ENCODE measurements at places on chromosomes 5 and 9.

GRCh38 chr9:111527347-111527746, 2.4 kb downstream of the ZNF483 start:
- no peak for DNase-seq

DNA sequence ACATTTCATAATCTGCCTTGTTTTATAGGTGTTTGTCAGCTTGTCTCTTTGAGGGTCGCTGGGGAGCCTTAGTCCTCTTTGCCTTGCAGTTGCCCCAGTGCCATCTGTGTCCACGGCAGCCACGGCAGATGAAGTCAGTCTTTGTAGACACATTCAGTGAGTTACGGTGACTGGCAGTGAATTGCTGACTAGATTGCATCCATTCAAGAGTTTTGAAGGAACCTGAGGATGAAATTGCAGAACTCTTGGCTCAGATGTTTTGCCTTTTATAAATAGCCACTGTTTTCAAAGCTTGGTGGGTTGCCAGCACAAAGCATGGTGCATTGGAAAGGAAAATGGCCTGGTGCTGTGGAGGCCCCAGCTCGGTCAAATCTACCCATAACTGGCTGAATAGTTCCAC, 125.6 kb downstream of the TRIO start:
- no peak for DNase-seq

DNA sequence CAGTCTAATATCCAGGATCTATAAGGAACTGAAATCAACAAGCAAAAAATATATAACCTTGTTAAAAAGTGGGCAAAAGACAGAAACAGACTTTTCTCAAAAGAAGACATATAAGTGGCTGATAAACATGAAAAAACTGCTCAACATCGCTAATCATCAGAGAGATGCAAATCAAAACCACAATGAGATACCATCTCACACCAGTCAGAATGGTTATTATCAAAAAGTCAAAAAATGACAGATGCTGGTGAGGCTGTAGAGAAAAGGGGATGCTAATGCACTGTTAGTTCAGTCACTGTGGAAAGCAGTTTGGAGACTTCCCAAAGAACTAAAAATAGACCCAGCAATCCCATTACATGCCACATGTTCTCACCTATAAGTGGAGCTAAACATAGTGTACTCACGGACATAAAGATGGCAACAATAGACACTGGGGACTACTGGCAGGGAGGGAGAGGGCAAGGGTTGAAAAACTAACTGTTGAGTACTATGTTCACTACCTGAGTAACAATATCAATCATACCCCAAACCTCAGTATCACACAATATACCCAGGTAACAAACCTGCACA, 11.7 kb upstream of the TSSK1B start:
- no peak for DNase-seq

GRCh38 chr5:174572591-174572990, 151.8 kb upstream of the MSX2 start:
- DNase-seq, result no peak

DNA sequence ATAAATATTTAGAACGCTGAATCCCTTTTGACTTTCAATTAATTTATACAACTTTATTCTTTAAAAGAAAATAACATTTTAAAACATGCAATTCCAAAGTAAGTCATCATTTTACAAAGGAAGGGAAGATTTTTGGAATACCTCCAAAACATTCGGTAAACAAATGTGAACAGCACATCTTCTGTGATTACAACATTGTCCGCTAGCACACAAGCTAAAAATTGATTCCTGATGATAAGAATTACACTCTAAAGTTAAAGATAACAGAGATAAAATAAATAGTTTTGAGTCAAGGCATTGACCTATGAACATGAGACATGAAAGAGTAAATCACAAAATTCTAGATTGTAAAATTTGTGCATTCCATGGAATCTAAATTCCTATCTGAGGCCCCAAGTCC, 56.2 kb upstream of the TRAF1 start:
- no peak for DNase-seq

DNA sequence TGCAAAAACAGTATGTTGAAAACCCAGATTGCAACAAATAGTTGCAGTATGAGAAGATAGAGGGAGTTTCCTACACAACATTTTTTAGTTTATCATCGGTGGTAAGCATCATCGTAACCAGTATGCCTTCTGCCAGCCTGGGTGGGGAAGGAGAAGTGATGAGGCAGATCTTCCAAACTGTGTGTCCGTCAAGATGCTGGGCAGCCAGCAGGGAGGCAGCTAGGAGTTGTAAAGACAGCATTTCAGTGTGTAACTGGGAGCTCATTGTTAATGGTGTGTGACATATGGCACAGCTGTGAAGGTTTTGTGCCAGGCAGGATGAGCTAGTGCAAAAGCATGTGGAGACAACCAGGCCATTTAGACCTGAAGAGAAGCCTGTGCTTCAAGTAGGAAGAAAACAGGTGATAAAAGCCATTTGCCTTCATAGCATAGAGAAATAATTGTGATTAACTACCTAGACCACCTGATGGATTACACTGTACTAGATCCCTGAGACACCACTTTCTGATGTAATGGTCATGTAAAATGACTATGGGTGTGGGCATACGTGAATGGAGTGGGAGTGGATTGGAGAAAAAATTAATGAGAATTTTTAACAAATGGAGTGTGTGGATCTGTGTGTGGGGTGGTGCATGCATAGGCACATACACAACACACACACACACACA, 347.0 kb upstream of the ADAMTSL1 start:
- DNase-seq, result no peak

- DNase-seq, result no peak
Observed at GRCh38 chr5:146682899-146683532, 167.0 kb upstream of the GPR151 start.

GRCh38 chr9:76650692-76651091, 113.5 kb upstream of the PCA3 start:
- DNase-seq, result no peak

GRCh38 chr5:175162036-175162435, 281.9 kb downstream of the DRD1 start:
- DNase-seq, result no peak

- no peak for DNase-seq
Observed at GRCh38 chr5:174535669-174536068, 188.7 kb upstream of the MSX2 start.

GRCh38 chr5:137706841-137707240, 29.0 kb downstream of the KLHL3 start:
- no peak for DNase-seq

DNA sequence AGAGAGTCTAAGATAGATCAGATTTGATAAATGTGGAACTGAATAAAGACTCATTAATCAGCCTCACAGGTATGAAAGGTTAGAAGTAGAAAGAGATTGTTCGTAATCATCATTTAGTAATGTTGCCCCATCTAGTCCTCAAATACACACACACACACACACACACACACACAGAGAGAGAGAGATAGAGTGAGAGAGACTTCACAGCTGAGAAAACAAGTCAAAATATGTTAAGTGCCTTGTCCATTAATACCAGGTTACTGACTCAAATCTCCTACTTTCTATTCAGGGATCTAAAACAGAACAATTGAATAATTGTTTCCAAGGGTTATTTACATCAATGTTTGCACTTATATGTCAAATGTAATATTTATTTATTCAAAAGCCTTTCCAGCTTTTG, 284.6 kb downstream of the MRPS30 start:
- no peak for DNase-seq

DNA sequence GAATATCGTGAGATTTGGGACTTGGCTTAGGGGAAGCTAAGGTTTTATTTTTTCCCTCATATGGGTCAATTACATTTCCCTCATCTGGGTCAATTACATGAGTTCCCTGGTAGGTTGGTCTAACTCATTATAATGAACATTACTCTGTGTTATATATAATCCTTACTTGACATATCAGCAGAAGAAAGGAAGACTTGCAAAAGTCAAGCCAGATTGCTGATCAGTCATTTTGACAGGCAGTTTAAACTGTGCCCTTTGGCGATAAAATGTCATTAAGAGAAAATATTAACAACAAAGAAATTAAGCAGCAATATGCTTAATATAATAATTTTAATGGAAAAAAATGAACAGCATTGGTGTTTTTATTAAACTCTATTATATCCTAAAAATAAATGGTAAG, 23.1 kb upstream of the TRPM3 start:
- DNase-seq, result no peak

DNA sequence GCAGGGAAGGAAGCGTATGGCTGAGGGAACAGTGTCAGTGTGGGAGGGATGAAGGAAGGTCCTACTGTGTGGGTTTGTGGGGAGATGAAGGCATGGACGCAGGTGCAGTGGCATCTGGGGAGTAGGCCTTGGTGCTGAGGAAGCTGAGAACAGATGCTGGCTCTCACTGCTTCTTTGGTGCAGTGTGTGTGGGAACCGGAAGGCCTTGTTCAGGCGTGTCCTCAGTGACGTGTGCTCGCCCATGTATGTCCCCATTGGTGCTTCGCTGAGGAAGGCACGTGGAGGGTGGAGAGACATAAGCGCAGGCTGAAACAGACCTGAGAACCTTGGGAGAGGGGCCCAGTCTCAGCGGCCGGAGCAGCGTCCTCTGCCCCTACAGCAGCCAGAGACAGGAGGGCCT, 18.7 kb downstream of the ADAMTS13 start:
- DNase-seq, result no peak

- no peak for DNase-seq
Observed at GRCh38 chr5:124456249-124456648, 290.2 kb downstream of the ZNF608 start.

- DNase-seq, result no peak
Observed at GRCh38 chr9:18568973-18569372, 95.0 kb downstream of the ADAMTSL1 start.

GRCh38 chr9:101739311-101739710, 864 bp upstream of the GRIN3A start:
- DNase-seq, result no peak

GRCh38 chr5:35371951-35372426, 141.7 kb upstream of the PRLR start:
- no peak for DNase-seq

GRCh38 chr5:448766-449090, 5.8 kb downstream of the EXOC3 start:
- no peak for DNase-seq

DNA sequence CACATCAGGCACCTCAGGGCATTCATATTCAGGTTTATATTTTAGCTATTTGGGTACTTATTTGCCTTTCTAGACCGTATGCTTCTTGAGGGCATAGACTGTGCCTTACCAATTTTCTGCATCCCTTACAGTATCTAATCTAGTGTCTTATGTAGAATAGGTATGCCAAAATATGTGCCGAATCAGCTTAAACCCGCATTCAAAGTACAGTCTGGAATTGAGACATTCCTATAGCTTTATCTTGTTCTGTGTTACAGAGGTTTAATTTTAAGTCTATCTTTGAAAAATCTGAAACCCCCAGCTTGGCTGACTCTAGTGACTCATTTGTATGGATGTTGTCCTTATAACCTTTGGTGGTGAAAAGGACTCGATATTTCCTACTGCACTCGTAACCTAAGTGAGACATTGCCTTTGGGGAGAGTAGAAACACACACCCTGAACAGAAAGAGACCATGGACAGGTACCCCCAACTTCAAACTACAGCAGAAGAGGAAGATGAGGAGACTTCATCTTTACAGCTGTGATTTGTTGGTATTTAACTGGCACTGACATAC, 27.0 kb upstream of the TMOD1 start:
- no peak for DNase-seq

DNA sequence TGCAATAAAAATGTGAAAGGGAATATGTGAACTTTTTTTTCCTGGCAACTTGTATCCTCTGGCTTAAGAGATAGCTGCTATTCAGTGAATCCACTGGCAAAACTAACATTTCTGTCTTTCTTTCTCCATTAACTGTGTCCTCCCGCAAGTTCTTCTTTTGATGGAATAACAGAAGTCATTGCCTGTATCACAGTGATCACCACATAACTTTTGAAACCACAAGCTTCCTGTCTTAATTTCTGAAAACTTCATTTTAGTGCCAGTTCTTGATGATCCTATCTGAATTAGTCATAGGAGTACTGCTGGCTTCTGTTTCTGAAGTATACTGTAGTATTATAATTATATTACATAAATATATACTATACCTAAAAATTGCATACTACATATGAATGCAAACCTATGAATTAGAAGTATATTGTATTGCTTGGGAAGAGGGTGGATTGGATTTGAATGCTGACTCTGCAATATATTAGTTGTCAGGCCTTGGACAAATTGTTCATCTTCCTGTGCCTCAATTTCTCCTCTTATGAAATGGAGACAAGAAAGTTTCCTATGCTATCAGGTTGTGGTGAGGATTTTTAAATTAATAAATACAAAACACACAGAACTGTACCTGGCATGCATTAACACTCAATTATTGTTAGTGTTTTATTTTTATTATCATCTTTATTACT, 441.6 kb downstream of the CETN3 start:
- no peak for DNase-seq

DNA sequence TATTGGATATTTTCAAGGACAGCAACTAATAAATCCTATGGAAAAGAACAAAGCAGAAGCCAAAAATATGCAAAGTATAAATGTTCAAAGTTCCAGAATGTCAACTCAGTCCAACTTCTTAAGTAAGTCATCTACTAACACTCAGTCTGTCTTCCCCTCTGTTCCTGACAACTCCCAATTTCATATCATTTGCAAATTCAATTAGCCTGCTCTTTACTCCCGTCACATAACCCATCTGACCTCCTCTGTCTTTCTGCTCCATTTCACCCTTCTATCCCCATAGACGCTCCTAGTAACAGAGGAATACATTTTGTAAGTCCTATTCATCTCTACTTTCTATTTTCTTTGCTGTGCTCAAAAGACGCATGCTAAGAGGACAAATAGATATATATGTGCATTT, 659.8 kb upstream of the MEF2C start:
- no peak for DNase-seq

GRCh38 chr5:176959051-176959450, 47.5 kb downstream of the UIMC1 start:
- no peak for DNase-seq

DNA sequence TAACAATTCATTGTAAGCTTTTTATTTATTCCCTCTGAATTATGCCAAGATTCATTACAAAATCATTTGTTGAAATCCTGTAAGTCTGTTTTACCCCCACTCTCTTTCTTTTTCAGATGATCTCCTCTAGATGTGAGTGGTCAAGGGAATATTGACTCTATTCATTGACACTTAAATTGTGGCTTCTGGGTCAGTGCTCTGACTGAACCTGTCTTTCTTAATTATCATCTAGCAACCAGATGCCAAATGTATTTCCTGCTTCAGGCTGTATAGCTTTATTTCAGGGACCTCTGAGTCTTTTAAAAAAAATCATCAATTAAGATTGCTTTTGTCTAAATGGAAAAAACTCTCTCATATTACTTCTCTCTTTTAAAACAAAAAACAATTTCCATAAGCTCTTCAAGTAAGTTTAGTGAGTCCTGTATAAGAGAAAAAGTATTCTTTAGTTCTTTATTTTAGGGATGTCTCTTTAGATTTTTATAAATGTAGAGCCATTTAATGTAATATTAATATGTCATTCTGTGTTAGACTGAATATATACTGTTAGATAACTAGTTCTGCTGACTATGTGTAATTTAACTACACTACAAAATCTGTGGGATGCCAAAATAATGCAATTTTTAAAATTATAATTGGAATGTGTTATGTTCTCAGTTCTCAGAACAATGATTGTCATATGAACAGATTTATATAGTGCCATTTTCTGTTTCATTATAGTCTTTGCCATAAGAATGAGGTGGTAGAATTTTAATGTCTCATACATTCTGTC, 645.8 kb upstream of the EDIL3 start:
- no peak for DNase-seq
